ENCODE measurements at places on chromosomes 3 and 15. TPM values are rescaled to one million over a fixed set of nuclear protein-coding genes. Genes with fewer than 3 reads are reported as not detected.

Gene RHO
- total RNA-seq, result not detected

Gene POU1F1
- total RNA-seq, result not detected

Gene TLR9
- total RNA-seq, result not detected

Gene ZIC4
- not detected for total RNA-seq

Gene PLA2G4E
- not detected for total RNA-seq

Measured in dermis microvascular lymphatic vessel endothelial cell (primary cell).